ENCODE measurements at places on chromosomes 16 and 17.

- no peak for DNase-seq
Measured at GRCh38 chr16:89962754-89963498, 14.4 kb downstream of the DEF8 start.

GRCh38 chr17:57338257-57338914 lies 82.1 kb downstream of the MSI2 start:
- no peak for DNase-seq

DNA sequence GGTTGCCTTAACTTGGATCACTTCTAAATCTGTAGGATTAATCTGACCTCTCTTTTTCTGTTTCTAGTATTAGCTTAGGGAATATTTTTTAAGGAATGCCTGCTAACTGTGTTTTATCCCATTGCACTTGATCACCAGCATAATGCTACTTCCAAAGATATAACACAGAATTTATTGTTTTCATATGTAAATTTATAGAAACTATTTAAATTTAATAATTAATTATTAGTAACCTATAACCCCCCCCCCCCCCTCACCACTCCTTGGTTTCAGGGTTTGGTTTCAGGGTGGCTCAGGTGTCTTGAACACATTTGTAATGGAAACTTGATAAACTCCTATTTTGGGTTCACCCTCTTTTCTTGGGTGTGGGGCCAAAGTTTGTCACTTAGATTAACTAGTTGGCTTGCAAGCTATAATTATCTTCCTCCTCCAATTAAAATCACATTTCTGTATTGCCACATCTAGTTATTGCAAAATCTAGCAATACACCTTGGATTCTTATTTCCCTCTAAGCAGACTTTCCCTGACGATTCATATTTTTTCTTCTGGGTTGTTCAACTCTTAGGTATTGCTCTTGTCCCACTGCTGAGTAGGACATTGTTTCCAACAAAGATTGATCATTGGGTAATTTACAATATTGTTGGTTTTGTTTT lies 18.3 kb downstream of the KRT12 start:
- DNase-seq = no peak

DNA sequence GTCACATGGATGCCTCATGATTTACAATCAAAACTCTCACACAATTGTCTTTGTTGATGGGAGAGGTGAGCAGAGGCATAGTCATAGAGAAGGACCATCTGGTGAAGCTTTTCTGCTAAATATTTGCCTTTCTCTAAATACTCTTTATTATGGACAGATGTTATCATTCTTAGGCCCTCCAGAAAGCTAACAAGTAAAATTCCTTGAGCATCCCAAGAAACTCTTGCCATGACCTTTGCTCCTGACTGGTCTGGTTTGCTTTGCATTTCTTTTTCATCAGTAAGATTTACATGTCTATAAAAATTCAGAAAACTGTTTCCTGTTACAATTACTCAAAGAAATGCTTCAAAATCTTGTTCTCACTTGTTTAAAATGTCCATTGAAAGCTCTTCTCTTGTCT lies 1336.6 kb upstream of the CDH8 start:
- DNase-seq = no peak

DNA sequence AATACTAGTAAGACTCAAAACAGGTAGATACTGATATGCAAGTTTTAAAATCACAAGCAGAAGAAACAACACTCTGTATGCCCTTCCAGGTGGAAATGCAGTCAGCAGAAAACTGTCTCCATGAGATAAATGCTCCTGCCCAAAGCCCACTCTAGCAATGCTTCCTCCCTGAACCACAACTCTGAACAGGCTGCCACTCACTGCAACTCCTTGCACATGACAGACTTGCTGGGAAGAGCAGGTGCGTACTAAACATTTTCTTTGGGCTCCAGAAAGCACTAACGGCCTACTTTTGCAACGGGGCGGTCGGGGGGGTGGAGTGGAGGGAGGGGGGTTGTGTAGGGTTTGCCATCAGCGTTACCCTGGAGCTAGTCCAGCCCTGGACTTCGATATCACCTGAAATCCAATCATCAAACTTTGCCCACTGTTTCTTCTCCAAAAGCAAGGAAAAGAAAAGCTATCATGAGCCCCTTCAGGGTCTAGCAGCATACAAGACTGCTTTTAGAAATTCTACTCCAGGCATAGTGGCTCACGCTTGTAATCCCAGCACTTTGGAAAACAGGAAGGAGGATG lies 46.1 kb downstream of the ANKRD11 start:
- no peak for DNase-seq

- DNase-seq = no peak
Measured at GRCh38 chr17:49519781-49520180, 24.7 kb downstream of the NGFR start.

DNA sequence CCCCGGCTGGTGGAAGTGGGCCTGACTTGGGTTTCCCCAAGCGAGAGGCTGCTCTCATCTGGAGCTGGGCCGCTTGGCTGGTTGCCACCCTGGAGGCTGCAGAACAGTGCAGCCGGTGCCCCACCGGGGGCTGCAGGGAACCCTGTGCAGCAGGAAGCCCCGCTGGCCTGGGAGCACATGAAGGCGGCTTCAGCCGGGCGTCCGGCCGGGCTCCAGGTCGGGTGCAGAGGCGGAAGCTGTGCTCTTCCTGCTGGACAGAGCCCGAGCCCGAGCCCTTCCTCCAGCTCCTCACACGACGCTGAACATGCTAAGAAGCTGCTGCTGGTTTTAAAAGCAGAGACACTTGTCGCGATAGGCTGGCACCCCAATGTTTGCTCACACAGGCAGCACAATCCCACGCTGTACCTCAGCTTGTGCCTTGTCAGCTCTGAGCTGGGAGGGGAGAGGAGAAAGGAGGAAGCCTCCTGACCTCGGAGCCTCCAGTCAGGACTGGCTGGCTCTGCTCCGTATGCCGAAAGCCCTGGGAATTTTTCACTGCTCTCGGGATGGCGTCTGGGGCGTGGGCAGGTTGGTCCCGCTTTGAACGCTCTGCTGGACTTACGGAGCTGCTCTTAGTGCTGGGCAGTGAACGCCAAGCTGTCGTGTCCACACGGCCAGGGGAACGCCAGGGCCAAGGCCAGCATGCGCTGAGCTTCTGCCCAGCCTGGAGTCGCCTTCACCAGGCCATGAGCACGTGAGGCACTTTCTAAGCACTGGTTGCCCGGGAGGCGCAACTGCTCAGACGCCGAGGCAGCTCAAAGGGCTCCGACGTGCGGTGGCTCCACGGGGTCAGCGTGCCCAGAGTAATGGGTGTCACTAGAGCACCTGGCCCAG lies 8.8 kb downstream of the CDK5R1 start:
- no peak for DNase-seq
